ENCODE measurements at places on chromosomes 3 and 15.

- no peak for DNase-seq
Observed at GRCh38 chr3:182412066-182412465, 381.2 kb upstream of the ATP11B start.

GRCh38 chr3:99901200-99901926 lies 83.7 kb downstream of the CMSS1 start:
- DNase-seq, result no peak

DNA sequence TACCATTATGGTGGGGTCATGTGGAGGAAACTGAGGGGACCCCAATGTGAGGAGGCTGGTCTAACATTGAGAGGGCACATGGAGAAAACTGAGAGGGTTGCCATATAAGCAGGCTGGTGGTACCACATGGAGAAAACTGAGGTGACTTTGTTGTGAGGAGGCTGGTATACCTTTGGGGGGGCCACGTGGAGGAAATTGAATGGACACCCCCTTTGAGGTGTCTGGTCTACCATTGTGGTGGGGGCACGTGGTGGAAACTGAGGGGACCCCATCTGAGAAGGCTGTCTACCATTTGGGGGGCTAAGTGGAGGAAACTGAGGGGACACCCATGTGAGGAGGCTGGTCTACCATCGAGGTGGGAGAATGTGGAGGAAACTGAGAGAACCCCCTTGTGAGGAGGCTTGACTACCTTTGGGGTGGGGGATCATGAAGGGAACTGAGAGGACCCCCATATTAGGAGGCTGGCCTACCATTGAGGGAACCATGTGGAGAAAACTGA lies 163.8 kb downstream of the FBLN2 start:
- DNase-seq, result no peak

DNA sequence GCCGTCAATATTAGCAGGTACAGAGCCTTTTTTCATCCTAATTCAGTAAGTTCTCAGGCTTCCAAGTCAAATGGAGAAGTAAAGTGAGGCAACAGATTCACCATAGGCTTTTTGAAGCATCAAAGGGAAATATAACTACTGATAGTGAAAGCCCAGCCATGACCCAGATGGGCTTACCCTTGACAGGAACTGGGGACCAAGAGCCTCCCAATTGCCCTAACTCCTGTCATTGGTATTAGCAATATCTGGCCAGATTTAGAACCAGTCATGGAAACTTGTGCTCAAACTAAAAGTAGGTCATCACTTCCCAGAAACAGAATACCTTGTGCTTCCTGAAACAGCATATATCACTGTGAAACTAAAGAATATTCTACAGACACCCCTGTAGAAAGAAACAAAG lies 33.0 kb downstream of the NME9 start:
- no peak for DNase-seq

GRCh38 chr3:39184081-39184967 lies 8.1 kb downstream of the XIRP1 start:
- DNase-seq, result no peak

GRCh38 chr3:181134873-181135272 lies 145.3 kb upstream of the DNAJC19 start:
- no peak for DNase-seq

- no peak for DNase-seq
Observed at GRCh38 chr3:100864471-100865250, 128.6 kb downstream of the ABI3BP start.

- DNase-seq, result no peak
Observed at GRCh38 chr15:99994849-99995248, 261.6 kb upstream of the LYSMD4 start.

GRCh38 chr3:187623285-187623814 lies 46.8 kb downstream of the SST start:
- DNase-seq, result no peak

GRCh38 chr3:194300382-194300758 lies 50.8 kb downstream of the CPN2 start:
- no peak for DNase-seq

DNA sequence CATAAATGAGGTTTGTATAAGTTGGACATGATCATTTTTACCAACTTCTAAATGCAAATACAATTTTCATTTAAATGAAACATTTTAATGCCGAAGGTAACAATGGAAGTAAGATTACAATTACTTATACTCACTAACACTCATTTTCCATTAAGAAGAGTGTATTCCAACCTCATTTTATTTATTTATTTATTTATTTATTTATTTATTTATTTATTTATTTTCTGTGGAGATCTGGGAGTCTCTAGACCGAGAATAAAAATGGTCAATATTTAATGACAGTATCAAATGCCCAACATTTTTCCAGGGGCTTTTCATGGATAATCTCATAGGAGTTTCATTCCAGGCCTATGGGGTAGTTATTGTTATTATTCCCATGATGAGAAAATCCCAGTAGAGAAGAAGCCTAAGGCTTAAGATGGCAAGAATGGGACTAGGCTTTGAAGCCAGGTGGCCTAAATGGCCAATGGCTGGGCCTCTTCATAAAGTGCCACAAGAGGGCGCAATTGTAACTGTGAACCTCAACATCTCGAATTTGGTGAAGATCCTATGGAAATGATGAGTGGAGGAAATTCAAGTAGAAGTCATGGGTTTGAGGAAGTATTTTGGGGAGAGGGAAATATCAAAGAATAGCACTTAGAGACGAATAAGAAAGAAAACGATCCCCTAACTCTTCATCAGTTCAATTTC lies 21.3 kb downstream of the VGLL3 start:
- DNase-seq, result peak; percentile 4

DNA sequence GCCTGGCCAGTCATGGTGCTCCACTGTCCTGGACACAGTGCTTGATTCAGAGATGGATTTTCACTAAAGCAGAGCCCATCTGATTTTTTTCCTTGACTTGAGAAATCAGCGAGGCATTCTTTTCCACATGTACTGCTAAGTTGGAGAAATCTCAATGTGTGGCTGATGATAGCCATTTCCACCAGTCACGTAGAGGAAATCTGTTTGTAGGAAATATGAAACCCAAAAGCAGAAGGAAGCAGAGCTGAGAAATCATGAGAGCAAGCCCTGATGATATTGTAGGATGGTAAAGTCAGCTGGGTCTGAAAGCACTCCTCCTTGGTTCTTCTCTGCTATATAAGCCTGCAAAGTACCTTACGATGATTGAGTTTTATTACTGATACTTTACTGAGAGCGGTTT lies 1233.4 kb downstream of the ROBO2 start:
- DNase-seq, result no peak

- no peak for DNase-seq
Observed at GRCh38 chr3:62824965-62825592, 50.1 kb downstream of the CADPS start.

DNA sequence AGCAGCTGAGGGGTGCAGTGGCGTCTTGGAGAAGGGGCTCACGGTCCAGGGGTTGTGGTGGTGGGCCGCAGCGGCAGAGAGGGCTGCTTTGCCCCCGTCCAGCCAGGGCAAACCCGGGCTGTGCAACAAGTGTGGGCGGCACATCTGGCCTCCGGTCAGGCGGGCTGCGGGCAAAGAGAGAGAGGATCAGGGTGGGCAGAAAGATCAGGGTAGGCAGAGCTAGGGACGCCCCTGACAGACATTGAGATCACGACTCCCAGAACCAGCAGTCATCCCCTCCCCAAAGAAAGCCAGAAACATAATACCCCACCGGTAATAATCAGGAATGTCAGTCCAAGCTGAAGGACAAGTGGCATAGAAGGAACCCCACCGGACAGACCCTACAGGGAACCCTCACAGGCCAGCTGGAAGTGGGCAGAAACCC lies 6.8 kb downstream of the GATA2 start:
- no peak for DNase-seq

DNA sequence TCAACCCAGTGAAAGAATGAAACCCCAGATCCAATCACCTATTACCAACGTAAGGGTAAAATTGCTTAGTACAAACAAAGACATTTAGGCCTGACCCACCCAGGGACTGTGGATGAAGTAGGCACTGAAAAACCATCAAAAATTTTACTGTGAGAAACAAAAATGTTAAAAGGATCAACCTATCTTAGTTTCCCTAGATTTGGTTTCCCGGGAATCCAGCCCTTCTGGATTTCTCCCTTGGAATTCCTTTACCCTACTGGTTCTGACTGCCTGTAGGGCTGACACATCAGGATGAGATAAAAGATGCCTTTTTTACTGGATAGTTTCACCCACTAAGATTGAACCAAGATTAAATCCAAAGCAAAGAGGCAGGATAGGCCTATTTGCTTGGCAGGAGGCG lies 102.7 kb downstream of the SCAPER start:
- DNase-seq, result no peak

GRCh38 chr15:89112341-89112971 lies 24.2 kb downstream of the ABHD2 start:
- DNase-seq, result no peak

GRCh38 chr3:171380711-171381425 lies 79.3 kb downstream of the TNIK start:
- no peak for DNase-seq

DNA sequence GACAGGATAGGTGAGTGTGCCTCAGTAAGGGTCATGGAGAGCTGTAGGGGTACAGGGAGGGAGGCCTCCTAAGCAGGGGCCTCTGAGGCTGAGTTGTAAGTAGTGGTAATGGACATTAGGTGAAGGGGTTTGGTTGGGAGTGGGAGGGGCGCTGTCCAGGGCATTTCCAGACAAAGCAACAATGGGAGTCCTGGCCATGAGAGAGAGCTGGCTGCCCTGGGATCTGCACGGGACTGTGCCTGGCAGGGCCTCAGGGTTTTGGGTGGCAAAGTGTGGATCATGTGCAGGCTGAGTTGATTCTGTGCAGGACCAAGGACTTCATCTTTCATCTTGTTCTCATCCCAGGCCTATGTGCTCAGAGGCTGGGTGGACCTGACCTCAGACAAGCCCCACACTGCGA lies 4.6 kb downstream of the TTC21A start:
- DNase-seq, result no peak

DNA sequence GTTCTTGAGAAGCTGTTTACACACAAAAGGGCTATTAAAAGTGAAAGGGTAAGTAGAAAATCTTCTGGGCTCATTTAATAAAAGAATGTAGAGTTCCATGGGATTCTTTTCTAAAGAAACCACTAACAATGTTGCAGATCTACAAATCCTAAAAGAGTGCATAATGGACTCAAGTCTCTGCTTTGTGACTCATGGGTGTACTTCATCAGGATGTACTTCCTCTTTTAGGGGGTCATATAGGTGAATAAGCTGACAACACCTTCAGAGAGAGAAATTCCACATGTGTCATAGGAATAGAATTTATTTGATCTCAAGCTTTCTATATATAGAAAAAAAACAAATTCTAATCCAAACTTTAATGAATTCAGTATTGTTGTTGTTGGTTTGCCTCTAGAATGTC lies 355.5 kb downstream of the TIGIT start:
- no peak for DNase-seq

- DNase-seq, result no peak
Observed at GRCh38 chr3:83248454-83248853, 1487.0 kb upstream of the GBE1 start.

DNA sequence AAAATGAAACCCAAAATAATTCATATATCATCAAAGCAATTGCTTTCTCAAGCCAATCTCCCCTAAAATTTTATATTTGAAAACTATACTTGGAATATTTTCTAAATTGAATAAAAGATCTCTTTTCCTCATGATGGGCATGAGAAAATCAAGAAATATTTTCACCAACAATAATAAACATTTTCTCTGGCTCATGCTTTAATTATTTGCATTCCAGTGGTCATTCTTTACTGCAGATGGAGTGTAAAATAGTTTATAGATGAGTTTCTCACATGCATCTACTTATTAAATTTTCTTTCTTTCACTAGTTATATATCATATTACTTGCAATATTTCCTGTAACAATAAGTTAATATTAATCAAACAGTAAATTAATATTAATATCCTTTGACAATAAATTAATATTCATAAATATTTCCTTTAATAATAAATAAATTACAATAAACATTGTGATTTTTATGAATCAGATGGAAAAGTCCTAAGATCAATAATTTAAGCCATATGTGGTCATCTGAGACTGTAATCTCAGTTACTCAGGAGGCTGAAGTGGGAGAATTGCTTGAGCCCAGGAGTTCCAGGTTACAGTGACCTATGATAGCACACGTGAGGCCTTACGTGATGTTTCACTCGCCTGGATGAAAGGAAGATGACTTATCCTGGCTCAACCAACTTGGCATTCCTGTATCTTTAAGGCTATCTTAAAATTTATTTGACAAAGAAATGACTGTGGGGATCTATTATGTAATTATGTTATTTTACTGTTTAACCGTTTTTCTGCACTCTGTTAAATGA lies 958.8 kb downstream of the ZPLD1 start:
- DNase-seq, result no peak

GRCh38 chr3:139122221-139122581 lies 77.5 kb upstream of the PRR23C start:
- no peak for DNase-seq

Data from NCI-H1092 (cell line).